ENCODE measurements at places on chromosomes 2 and 18.

DNA sequence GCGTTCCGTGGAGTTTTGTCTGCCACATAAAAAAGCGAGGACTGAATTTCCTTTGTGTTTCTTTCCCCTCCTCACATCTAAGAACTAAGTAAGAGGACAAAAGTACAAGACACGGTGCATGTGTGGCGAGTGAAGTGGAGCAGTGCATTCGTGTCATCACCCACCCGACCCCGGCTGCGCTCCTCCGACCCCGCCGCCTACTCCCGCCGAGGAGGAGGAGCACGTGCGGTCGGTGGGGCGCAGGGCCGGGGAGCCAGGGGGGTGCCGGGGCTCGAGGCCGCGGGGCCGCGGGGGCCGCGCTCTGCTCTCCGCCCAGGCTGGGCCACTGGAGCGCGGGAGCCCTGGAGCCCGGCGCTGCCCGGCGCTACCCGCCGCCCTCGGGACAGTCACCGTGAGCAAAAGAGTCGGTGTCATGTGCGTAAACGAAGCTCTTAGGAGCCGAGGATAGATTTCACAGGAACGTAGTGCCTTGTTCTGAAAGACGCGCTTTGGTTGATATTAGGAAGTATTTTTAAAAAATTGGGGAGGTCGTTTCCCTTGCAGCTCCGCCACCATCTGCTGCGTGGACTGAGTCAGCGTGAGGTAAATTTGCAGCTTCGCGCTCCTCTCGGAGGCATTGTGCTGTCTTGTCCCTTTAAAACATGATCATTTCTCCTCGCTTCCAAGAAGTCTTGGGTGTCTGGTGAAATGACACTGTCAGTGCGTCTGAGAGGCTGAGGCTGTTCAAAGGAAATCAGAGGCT is 11.0 kb downstream of the TBR1 start:
- no peak for DNase-seq

DNA sequence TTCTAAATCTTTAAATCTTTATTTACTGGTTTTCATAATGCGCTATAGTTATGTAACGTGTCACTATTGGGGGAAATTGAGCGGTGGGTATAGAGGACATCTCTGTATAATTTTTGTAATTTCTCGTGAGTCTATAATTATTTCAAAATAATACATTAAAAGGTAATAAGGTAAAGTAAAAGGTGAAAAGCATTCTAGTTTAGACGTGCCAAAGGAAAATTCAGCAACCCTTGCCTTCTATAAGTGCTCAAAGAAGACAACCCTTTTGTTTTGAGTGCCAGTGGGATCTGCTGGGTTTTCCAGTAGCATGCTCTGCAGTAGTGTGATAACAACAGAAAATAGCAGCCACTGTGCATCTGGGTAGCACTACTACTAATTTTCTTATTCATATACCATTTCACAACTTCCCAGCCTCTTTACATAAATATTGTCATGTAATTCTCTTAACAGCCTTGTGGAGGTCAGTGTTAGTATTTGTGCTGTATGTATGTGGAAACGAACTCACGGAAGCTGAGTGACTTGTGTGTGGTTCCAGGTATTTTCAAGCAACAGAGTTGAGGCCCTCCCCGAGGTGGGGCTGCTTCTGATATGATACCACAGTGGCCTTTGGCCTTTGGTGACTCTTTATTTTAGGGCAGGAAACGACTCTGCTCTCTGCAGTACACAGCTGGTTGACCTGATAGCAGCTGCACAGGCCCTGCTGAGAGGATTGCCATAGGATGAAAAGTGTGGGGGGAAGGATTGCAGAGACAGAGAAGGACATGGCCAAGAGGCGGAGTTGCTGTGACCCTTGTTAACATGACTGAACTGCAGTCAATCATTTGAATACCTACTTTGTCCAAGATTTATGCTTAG is 104.5 kb downstream of the TDRD15 start:
- DNase-seq, result no peak

DNA sequence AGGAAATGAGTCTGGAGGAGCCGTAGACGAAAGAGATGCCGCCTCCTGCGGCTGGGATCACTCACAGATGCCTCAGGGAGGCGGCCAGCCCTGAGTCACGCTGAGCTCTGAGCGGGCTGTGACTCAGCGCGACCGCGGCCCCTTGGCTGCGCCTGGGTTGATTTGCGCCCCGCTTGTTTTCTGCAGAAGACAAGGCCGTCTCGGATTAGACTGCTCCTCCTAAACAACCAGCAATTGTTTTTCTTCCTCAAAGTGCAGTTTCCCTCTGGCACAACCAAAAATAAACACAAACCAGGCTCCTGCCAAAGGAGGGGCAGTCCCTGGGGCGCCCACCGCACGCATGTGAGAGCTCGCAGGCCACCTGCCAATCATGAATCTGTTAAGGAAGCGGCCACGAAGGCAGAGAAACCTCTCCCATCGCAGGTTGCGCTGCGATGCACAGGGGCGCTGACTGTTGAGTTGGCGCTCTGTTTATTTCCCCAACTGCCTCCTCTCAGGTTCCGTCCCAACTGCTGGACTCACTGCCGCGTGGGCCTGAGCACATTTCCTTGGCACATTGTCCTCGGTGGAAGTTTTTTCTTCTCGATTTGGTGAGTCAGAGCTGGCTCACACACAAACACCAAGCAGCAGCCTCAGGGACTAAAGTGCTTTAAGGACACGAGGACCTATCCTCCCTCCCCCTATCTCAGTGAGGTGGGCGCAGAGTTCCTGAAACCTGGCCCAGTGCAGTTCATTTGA is 85.2 kb upstream of the NDUFV2 start:
- DNase-seq, result peak; percentile 67

- DNase-seq, result no peak
Observed at GRCh38 chr2:230913406-230914143, 11.5 kb downstream of the GPR55 start.
